RPMI7951 (cell line): ENCODE measurements at places on chromosomes 12 and 14. TPM values are rescaled to one million over a fixed set of nuclear protein-coding genes. Genes with fewer than 3 reads are reported as not detected.

POTEG gene
- total RNA-seq, result 0.29 TPM in 1 of 2 replicates, not detected in the other

KCNH5 gene
- under 0.01 TPM in 1 of 2 replicates, not detected in the other for total RNA-seq

PRICKLE1 gene
- 5.3 and 6.1 TPM in 2 replicates for total RNA-seq

- DNase-seq, result no peak
Measured at GRCh38 chr12:87233671-87234070, 795.5 kb downstream of the C12orf50 start.

DNA sequence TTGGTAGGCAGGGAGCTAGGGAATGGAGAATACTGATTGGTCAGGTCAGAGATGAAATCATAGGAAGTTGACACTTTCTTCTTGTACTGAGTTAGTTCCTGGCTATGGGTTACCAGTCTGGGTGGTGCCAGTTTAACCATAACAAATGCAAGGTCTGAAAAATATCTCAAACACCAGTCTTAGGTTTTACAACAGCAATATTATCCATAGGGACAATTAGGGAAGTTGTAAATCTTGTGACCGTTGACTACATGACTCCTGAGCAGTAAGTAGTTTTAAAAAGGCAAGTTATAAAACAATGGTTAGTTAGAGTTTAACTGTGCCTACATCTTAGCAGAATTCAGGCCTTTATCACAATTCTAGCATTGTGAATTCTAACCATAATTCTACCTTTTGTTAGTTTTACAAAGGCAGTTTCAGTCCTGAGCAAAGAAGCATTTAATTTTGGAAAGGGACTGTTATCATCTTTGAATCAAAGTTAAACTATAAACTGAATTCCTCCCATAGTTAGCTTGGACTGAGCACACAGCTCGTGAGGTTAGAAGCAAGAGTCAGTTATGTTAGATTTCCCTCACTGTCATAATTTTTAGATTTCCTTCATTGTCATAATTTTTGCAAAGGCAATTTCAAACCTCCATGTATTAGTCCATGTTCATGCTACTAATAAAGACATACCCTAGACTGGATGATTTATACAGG is 19.7 kb upstream of the MON2 start:
- no peak for DNase-seq

GRCh38 chr12:109387425-109388166 is 39.9 kb downstream of the MYO1H start:
- DNase-seq, result peak; percentile 33

- DNase-seq, result no peak
Measured at GRCh38 chr12:54200412-54200811, 11.6 kb upstream of the SMUG1 start.

GRCh38 chr14:54719406-54719805 is 152.5 kb downstream of the SAMD4A start:
- DNase-seq, result no peak

DNA sequence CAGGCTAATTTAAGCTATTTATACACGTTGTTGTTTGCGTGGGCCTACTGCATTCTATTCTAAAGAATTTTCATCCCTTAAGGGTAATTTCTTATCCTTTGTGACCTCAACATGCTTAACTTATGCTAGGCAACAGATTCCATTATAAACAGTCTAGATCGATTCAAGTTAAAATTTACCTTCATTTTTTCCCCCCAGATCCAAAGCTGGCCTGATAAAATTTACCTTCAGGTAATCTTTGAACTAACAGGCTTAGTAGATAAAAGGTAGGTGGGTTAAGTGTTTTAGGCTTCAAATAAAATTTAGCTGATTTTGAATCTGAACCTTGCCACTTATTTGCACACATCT is 389 bp upstream of the CCNB1IP1 start:
- no peak for DNase-seq

DNA sequence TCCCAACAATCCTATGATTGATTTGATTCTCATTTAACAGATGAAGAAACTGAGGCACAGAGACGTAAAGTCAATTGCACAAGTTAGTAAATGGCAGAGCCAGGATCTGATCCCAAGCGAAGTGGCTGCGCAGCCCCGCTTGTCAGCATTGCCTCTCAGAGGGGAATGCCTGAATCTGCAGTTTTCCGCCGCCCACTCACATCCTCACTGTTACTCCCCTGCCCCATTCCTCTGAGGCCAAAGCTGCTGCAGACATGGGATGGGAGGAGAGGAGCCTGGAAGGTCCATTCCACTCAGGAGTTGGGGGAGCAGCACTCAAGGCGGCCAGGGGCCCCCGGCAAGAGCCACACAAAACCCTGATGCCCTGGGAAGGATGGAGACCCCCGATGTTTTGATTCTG is 1.0 kb downstream of the NRIP2 start:
- DNase-seq, result no peak

DNA sequence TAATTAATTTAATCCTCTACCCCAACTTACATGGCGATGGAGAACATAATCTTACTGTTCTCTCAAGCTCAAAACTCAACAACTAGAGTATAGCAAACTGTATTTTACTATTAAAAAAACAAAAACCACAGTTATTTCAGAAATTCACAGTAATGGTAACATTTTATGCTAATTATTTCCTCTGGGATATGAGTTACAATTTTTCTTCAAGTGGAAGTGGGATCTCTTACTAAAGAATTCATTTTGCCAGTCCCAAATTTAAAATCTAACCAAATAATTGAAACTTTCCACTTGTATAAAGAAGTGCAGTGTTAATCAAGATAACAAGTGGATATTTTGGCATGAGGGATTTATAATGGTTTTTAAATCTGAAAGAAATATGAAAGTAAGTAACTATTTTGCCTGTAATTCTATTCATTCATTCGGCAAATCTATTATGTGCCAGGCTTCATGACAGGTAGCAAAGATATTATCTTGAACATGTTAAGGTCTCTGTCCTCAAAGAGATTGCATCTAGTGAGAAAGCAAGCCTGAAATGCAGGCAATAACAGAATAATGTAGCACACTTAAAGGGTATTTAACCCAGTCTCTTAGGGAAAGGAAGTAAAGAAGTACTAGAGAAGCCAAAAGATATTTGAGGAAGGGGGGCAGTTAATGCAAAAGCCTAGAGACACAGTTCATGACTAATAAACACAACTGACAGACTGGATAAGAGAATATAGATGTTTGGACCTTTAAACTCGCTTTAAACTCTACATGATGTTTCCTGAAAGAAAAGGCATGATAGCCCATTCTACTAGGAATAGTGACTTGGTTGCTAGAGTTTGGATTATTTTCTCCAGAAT is 44.0 kb downstream of the TAOK3 start:
- DNase-seq, result no peak

DNA sequence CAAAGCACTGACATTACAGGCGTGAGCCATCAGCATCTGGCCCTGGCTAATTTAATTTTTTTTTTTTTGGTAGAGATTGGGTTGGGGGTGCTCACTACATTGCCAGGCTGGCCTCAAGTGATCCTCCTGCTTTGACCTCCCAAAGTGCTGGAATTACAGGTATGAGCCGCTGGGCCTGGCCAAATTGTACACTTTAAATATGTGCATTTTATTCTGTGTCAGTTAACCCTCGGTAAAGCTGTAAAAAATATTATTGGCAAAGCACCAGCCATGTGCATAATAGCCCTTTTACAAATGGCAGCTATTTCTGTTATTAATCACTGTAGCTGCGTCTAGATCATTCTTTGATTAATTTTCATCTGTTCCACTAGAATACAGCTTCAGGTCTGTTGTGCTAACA is 12.0 kb downstream of the TMEM119 start:
- no peak for DNase-seq

GRCh38 chr14:94598816-94599655 is 13.2 kb upstream of the SERPINA3 start:
- DNase-seq, result peak; percentile 92

DNA sequence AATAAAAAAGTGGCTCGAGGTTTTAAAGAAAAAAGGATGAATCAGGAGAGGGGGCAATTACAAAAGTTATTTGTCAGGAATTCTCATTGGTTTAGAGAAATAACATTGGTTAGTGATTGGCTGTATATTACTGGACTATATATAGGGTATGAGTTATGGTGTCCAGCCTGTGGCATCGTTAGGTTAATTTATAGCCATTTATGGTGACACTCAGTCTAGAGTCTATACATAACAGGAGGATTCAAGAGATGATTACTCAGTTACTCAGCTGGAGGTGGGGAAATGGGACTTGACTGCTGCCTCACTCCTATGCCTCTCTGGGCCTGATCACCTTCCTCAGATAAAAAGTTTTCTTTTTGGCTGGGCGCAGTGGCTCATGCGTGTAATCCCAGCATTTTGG is 25.6 kb upstream of the NFYB start:
- DNase-seq, result no peak

DNA sequence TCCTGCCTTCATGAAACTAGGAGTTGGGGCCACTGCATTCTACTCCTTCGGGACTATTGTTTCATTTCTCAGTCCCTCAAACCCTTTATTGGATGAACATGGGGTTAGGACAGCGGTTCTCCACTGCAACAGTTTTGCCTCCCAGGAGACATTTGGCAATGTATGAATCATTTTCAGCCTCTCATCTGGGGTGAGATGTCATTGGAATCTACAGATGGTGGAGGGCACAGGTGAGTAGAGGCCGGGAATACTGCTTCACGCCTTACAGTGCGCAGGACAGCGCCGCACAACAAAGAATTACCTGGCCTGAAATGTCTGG is 649 bp upstream of the GNPNAT1 start:
- DNase-seq, result no peak

- DNase-seq, result peak; percentile 22
Measured at GRCh38 chr12:32201096-32201495, 94.4 kb downstream of the BICD1 start.
